ENCODE measurements at places on chromosomes 4 and X.

GRCh38 chr4:73507541-73507940, 26.0 kb downstream of the AFM start:
- peak; percentile 2 for DNase-seq

GRCh38 chrX:134246282-134246681, 9.3 kb downstream of the CCDC160 start:
- no peak for DNase-seq

DNA sequence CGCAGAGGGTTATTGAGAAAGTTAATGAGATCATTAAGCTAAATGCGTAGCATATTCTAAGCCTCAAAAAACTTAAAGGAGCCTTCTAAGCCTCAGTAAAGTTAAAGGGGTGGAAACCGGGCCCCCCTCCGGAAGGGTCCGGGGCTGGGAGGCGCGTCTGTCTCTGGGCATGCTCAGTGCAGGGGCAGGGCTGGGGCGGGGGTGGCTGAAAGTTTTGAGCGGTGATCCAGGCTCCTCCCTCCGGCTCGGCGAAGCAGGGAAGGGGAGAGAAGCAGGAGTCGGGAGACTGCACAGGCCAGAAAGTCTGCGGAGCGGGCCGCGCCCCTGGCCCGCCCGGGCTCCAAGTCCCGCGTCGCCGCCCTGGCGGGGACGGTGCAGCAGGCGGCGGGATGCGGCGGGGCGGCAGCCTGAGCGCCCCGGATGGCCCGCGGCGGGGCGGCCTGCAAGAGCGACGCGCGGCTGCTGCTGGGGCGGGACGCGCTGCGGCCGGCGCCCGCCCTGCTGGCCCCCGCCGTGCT, at the start of gene EVC:
Gene EVC, plus strand, starts transcription at position 241 of the 518 bp plus-strand sequence. Its CDS starts 180 bp downstream, at position 421.
- peak; percentile 31 for DNase-seq

DNA sequence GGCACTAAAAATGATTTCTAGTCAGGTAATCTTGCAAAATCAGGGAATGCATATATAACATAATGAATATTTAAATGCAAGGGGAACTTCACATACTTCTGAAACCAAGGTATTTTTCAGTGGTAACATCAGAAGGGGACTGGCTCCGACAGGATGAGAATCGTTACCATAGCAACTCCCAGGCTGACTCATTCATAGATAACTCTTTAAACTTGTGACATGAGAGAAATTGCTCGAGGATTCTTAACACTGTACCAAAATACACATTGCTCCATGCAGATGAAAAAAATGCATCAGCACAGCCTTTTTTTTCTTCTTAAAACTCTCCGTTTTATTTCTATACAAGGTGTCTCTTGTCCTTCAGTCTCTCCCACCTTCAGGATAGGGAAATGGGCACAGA, 114.3 kb downstream of the GABRB1 start:
- DNase-seq = no peak
